ENCODE measurements at places on chromosomes 6 and 20. TPM values are rescaled to one million over a fixed set of nuclear protein-coding genes. Genes with fewer than 3 reads are reported as not detected.

COL20A1 gene
- not detected for total RNA-seq

DNA sequence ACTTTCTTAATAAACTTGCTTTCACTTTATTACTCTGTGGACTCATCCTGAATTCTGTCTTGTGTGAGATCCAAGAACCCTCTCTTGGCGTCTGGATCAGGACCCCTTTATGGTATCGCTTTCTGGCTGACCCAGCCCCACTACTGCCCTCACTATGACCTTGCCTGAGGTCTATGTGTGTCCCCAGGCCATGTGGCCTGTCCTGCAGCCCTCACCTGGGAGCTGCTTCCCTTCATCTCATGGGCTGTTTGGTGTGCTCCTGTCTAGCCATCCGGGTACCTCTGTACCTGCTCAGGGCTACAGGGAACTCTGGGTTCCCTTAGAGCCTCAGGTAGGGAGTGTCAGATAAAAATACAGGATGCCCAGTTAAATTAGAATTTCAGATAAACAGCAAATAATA is 94.5 kb downstream of the SCP2D1 start:
- DNase-seq, result no peak

- DNase-seq, result peak; percentile 70
These were observed 104.9 kb downstream of the RPS12 start for GRCh38 chr6:132919045-132919860.

SAPCD1 gene
- total RNA-seq, result 0.90 TPM

DNA sequence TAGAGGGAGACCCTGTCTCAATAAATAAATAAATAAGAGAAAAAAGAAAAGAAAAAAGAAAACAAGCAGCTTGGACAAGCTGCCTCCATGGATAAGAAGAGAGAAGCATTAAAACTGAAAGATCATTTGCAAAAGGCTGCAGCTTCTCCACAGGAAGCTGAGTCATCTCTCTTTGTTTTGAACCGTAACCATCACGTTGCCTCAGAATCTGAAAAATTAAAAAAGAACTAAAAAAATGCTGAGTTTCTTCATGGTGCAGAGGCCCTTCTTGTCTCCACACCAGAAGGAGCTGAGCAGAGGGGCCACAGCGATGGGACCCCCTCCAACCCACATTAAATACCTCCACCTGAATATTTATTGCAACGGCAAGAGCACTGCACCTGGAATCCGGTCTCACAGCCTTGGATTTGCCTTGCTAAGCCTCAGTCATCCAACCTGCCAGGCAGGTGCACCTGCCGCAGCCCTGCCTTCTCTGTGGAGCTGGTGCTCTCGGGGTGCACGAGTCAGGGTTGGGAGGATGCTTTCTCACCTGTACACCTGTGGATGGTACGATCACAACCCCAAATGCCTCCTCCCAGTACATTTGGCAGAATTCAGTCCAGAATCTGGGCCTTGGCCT is 28.1 kb downstream of the TOX2 start:
- DNase-seq, result peak; percentile 79

DNA sequence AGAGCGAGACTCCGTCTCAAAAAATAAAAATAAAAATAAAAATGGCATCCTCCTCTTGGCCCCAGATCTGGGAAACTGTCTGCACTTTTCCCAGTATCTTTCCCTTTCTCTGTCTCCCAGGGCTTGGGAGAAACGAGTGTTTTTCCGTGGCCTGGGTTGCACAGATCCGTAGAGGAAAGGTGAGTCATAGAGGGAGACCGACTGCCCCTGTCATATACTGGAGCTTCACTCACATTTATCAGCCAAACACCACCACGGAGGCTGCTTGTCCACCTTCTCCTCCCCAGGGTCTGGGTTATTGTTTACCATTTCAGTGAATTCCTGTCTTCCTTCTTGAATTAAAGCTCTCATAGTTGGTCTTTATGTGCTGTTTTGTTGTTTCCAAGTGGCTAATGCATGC is 31.9 kb upstream of the EIF2S2 start:
- no peak for DNase-seq

GRCh38 chr6:111980143-111980542 is 73.8 kb upstream of the CCN6 start:
- peak; percentile 81 for DNase-seq

GDAP1L1 gene
- 0.90 TPM for total RNA-seq

DNA sequence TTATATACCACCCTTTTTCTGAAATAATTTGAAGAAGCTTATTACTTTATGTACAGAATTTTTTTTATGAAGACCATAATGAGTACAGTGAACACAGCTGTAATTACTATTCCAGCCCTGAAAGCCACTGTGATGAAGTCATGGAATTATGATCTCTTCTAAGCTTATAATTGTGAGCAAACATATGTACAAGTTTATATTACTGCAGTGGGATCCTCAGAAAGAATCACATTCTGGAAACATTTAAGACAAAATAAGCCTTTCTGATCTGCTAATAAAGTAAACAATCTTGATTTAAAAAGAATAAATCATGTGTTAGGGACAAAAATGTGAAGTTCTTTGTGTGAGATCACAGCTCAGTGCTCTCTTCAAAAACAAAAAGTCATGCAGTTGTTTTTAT is 560.4 kb downstream of the CD109 start:
- no peak for DNase-seq

GRCh38 chr6:117354671-117355070 is 71.1 kb downstream of the ROS1 start:
- no peak for DNase-seq

DNA sequence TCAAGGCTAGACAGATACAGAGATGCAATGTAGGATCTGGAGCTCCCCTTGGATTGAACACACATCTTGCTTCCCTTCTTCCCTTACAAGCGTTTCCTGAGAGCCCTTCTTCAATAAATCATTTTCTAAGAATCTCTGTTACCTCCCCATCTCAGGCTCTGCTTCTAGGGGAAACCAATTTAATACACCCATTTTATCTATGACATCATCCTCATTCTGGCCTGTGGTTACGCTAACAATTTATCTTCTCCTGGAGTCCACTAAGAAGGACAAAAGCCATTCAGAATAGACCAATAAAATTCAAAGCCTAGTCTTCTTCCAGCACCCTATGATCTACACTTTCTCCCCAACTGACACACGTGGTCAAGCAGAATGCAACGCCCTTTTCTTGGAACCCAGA is 390.1 kb downstream of the PLCB1 start:
- no peak for DNase-seq

GRCh38 chr6:3364391-3364790 is 92.5 kb downstream of the SLC22A23 start:
- DNase-seq, result no peak

GRCh38 chr6:116969211-116969863 is 92.3 kb downstream of the RFX6 start:
- peak; percentile 64 for DNase-seq

GRCh38 chr6:63426844-63427243 is 107.1 kb upstream of the LGSN start:
- DNase-seq, result no peak

FAXC gene
- total RNA-seq, result 0.54 TPM

DNA sequence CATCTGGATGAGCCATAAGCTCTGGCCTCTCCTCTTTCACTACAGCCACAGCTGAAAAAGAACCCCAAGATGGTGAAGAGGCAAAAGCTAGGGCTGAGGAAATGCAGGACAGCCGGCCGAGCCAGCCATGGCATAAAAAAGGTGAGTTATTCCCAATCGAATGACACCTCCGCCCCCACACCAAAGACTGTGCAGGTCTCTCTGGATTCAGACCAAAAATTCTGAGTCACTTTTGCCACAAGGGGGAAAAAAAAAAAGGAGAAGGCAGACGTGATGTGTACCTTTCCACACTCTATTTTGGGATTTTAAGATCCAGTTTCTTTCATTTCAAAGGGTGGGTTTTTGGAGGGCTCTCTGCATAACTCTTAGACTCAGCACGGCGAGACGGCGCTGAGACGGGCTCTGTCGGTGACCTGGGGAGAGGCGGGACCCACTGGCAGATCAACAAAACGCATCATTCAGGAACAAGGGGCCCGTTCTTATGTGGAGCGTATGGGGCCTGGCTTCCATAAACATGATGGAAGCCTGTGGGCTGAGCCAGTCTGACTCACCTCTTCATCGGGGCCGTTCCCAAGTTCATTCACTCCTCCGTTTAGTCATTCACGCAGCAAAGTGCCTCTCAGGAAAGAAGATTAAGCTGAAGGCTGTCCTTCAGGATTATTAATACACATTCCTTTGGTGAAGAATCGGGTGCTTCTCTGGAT is 54.8 kb downstream of the NFATC2 start:
- peak; percentile 38 for DNase-seq

HUS1B gene
- total RNA-seq, result 0.65 TPM

DNA sequence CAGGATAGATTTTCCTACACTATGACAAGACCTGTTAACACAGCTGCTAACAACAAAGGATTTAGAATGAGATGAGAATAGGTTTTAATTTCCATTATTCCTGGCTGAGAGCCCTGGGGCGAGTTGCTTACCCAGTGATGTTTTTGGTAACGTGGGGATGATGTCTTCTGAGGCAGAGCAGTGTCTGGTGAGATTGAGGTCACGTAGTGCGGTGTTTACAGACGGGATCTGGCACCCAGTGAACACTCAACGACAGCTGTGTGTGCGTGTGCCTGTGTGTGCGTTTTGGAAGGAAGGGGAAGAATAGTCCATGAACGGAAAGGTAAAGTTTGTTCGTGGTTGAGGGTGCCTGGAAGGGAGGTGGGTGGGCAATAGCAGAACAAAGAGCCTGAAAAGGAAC is 384.7 kb downstream of the C6orf118 start:
- DNase-seq, result no peak

LY6G6C gene
- not detected for total RNA-seq

DNA sequence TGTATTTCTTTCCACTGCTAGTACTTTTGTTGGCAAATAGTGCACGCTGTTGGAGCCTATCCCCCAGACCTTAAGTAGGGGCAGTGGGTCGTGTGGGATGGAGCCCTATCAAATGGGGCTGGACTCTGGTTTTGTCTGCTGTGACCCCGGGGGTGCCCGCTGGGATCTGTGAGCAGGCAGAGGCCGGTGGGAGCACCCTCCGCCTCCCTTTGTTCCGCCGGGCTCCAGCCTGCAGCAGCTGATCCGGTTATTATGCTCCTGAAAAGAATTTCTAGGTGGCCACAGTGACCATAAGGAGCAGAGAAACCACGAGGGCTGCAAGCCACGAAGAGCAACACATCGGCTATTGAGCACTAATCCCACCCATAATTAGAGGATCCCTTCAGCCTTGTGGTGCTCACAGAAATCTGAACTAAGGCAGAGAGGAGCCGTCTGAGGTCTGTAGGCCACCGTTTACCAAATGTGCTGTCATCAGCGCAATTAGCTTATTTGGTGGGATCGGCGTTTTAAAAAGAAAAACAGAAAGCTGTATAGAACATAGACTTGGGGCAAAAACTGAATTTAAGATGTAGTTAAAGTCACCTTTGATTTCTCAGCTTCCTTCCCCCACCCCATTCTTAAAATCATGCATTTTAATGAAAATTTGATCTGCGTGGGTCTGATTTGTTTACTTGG is 598.3 kb upstream of the JAG1 start:
- no peak for DNase-seq

- DNase-seq, result peak; percentile 57
These were observed 3.5 kb upstream of the NT5DC1 start for GRCh38 chr6:116096979-116097816.

LY86 gene
- total RNA-seq, result not detected

DNA sequence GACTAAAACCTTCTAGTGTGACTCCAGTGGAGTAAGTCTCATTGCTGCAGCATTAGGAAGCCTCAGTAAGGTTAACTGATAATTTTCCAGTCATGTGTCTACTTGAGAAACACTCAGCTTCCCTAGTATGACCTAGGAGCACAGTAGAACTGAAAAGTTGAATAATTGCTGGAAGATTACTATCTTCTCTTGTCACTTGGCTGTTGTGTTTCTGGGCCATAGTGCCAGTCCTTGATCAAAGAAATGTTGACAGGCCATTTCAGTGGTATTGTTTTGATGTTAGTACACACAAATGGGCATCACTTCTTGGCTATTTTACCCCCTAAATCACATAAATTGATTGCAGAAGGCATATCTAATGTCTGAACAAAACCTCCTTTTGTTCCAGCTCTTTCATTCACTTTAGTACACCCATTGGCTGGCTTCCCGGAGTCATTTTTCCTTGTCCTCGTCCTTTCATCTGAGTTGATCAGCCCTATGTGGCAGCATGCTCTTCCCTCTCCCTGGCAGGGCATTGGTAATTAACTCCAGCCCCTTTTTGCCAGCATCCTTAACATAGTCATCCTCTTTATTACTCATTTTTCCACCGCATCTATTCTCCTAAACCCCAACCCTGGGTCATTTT is 6.0 kb downstream of the ENPP3 start:
- DNase-seq, result no peak

GRCh38 chr6:1860756-1861348 is 251.1 kb downstream of the FOXC1 start:
- DNase-seq, result no peak

DNA sequence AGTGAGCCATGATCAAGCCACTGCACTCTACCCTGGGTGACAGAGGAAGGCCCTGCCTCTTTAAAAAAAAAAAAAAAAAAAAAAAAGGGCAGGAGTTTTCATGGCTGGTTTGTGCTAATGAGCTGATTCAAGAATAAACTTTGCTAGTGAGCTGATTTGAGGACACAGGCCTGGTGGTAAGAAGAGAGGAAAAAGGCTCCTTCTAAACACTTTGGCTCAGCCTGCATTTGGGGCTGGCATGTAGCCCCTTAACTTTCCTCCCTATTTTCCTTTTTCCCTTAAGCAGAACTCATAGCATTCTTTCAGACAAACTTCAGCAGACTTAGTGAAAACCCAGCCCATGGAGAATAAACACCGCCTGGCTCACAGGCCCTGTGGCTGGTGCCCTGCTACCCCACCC is 432.7 kb downstream of the PTPRT start:
- no peak for DNase-seq

DNA sequence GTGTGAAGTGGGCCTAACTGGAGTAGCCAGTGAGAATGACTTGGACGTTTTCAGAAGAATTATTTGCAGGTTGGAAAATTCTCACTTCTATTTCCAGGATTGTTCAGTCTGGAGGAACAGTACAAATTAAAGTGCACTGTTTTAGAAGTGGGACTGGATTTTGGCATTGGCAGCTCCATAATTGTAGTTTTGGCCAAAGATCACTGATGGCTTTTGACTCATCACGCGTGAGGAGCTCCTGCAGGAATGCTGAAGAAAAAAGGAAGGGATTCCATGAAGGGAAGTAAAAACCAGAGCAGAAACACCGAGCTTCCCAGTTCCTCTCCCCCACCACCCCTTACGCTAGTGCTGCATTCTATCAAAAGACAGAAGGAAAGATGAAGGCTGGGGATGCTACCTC is 103.5 kb downstream of the JARID2 start:
- peak; percentile 70 for DNase-seq

WFDC10B gene
- not detected for total RNA-seq
